ENCODE measurements at places on chromosomes 13 and 19.

DNA sequence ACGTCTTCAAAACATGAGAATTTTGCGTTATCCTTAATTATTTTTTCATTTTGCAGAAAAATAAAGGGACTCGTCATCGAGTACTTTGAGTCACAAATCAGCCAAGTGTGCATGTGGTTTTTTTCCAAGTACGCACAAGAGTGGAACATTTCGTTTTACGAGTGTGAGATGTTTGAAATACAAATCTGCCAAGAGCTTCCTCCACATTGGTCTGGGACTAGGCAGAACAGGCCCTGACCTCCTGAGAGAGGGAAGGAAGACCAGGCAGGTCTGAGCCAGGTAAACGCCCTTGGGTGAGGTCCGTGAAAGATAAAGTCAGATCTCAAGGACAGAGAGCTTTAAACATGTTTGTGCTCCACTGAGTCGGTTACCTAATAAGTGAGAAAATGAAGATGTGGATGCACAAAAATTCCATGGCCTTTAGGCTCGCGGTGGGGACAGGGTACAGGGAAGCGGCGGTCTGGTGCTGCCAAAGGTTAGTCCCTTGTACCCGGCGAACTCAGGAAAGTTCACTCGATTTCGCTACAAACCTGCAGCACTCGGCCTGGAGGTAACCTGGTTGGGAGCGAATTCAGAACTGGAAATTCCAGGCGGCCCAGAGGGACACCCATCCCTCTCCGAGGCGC is 473 bp upstream of the ITM2B start:
- no peak for DNase-seq

GRCh38 chr13:101628900-101629299 is 176.4 kb downstream of the ITGBL1 start:
- no peak for DNase-seq

GRCh38 chr13:45807520-45808099 is 43.9 kb downstream of the SIAH3 start:
- DNase-seq = peak; percentile 55

DNA sequence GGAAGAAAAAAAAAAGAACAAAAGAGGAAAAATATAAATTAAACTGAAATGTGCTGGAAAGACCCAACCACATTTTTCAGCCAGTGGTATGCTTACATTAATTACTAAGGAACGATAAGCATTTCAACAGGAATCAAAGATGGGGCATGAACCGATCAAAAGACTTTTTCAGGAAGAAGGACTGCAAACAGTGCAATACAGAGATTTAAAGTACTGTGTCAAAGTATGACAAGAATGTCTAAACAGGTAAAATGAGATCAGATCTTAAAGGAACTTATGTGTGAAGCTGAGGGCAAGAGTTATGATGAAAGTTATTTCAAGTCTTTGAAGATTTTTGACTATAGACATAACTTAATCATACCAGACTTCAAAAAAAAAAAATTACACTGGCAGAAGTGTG is 1761.8 kb downstream of the SLITRK5 start:
- no peak for DNase-seq

GRCh38 chr13:29301027-29301426 is 294.5 kb downstream of the SLC7A1 start:
- no peak for DNase-seq

GRCh38 chr13:105814219-105814901 is 721.1 kb downstream of the EFNB2 start:
- DNase-seq = no peak

DNA sequence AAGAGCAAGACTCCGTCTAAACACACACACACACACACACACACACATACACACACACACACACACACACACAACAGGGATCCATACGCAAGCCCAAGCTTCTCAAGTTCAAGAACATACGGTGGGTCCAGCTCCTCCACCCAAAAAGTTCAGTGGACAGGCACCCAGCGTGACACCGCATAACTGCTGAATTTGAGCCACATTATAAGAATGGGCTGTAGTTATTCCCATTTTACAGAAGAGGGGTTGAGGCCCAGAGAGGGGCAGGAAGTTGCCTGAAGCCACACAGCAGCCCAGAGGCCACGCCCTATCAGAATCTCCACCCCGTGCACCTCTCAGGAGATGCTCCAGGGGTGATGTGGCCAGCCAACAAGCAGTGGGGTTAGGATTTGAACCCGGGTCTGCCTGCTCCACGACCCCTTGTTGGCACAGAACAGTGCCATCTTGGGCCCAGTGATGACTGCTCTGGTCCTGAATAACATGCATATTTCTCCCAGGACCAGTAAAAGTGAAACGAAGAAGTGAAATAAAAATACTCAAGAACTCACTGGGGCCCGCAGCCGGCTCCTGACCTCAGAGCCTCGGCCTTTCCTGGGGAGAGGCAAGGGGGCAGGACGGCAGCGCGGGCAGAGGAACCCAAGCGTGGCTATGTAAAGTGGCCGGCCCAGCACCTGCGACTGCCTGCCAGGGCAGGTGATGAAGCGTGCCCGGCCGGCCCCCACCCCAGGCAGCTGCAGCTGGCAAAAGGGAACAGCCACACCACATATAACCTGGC is 61.9 kb downstream of the AP1M1 start:
- no peak for DNase-seq

DNA sequence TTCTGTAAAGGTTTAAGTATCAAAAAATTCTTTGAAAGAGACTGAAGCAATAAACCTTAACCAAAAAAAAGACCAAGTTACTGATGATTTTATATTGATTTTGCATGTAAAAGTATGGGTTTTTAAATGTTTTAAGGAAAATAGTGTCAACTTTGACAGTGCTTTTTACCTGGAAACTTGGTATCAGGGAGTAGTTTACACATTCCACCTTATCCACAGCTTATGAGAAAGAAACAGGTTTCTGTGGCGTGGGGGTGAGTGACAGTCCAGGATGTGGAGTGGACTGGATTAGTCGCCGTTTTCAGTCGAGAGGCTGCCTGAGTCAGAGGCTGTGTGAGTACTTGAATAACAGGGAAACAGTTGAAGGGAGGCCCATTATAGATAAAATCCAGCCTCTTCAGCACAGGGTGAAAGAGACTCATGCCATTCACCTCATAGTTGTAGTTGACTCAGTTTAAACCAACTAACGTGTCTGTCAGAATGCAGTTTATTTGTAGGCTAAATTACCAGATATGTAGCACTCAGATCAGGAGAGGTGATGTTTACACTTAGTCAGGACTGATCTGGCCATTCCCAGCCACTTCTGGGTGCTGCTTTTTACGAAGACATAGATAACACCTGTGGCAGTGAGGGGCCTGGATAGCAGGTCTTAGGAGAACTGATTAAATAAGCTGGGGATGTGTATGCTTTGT is 595 bp upstream of the GPR183 start:
- DNase-seq = no peak

- DNase-seq = no peak
Measured at GRCh38 chr13:66774046-66774445, 456.1 kb downstream of the PCDH9 start.

- no peak for DNase-seq
Measured at GRCh38 chr13:43232873-43233265, 209.5 kb downstream of the DNAJC15 start.

- no peak for DNase-seq
Measured at GRCh38 chr13:82898586-82898985, 983.7 kb downstream of the SLITRK1 start.

DNA sequence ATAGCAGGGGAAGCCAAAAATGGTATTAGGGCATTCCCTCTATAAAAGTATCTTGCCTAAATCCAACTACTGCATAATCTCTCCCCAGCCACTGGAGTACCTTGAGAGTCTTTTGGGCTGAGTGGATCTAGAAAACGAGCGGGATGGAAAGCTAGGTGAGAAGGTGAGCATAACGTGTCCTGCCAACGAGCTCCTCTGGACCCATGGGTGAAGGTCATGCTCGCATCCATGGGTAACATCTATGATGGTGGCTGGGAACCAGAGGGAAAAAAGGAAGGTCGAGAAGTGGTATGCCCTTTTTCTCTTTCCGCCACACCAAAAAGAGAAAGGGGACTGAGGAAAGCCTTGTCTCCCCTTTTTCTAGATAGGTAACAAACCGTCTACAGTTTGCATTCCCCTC is 63.0 kb downstream of the ZNF208 start:
- DNase-seq = no peak

DNA sequence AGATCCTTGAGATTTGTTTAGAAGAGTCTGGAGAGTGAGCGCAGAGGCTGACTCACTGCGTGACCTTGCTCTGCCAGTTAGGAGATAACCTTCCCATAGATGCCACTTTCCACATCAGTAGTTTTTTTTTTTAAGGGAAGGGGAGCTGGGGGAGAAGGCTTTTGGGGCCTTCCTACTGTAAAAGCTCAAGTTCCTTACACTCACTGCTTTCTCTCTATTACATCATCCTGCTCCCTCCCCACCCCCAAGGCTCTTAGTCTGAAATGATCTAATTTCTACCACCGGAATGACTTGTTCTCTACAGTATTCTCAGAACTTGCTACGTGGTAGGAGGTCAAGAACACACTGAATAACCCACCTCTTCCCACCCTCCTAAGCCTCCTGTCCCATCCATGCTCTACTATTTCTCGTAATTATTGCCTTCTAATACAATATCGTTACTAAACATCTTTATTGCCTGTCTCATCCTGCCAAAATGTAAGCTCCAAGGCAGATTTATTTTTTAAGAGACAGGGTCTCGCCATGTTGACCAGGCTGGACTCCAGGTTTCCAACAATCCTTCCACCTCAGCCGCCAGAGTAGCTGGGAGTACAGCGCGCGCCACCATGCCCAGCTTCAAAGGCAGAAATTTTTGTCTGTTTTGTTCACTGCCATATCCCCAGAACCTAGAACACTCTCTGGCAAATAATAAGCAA is 1.2 kb downstream of the LONP1 start:
- peak; percentile 52 for DNase-seq
